ENCODE measurements at places on chromosomes 5 and 9.

DNA sequence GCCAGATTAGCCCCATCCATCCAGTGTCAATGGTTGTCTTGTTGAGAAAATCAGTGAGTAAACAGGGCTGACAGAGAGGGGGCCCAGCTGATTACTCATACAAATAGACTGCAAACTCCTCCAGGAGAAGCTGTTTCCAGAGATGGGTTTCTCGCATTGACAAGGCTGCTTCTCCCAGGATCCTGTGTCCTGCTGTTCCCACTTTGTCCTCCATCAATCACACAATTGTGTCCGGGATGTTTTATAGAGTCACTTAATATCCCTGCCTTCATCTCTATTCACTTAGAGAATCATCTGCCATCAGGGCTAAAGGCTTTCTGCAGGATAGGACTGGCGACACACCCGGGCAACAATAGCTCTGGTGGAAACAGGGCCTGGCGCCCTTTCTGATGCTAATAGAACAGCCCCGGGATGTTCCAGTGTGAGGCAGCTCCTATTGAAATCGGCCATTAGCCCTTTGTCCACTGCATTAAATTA is 71.7 kb upstream of the TBCA start:
- no peak for DNase-seq

GRCh38 chr9:79387101-79387835 is 184.5 kb upstream of the TLE4 start:
- DNase-seq = no peak

DNA sequence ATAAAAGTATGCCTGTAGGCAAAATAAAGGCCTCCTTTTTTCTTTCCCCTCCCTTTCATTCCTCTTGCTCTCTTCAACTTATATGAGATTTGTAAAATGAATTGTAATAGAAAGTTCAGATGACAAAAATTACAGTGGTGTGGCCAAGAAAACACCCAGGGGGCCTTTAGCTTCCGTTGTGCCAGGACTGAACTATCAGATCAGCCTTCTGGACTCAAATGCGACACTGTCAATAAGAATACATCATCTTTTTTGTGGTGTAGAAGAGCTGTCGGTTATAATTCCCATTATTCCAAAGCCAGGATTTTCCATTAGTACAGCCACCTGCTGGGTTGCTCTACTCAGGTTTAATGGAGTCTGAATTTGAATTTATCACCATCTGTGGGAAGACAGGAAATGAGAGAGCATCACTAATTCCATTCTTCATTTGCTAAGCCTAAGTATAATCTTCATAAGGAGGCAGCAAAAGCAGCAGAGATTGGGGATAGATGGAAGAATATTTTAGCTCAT is 443.4 kb downstream of the ANXA1 start:
- no peak for DNase-seq

DNA sequence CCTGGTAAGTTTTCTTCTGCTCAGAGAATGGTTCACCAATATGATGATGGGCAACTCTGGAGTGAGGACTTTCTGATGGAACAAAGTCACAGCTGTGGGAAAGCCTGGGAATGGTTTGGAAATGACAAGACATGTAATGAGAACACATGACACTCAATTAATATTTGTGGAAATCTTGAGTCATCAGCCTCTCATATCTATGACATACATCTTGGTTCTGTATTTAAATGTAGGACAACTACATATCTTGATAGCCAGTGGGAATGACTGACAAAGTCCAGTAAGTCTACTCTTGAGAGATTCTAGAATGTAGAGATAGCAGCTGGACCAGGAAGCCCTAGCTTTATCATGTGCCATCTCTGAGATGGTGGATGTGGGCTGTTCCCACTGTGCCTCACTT is 85.5 kb downstream of the PALM2AKAP2 start:
- DNase-seq = no peak

DNA sequence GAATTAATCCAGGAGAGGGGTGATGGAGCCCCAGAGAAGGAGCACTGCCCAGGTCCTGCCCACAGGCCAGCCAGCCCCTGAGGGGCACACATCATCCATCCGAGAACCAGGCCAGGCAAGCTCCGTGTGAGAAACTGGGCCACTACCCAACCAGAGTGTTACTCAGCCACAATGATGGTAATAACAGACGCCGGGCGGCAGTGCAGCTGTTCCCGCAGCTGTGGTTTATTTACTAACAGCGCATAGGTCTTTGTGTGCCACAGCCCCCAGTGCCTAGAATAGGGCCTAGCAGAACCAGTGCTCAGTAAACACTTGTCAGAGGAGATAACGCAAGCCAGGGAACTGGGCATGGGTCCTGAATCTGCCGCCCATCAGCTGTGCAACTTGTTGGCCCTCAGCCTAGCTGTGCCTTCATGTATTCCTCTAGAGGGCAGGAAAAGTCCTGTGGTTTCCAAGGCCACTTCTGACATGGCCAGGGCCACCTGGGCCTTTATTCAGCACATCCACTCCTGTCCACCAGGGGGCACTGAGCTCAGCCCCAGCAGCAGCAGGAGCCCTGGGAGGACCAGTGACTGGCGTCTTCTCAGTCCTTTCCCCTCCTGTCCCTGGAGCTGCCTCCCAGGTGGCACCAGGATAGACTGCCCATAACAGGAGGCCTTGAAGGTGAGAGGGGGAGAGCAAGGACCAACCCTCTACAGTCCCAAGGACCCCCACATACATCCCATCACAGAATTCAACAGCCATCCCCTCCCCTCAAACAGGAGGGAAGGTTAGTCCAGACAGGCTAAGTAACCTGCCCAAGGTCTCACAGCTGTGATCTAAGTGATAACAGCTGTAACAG is 2.1 kb downstream of the MXD3 start:
- no peak for DNase-seq

GRCh38 chr9:99023831-99024230 is 80.1 kb downstream of the COL15A1 start:
- DNase-seq = no peak

GRCh38 chr5:1686016-1686802 is 113.4 kb downstream of the MRPL36 start:
- no peak for DNase-seq

DNA sequence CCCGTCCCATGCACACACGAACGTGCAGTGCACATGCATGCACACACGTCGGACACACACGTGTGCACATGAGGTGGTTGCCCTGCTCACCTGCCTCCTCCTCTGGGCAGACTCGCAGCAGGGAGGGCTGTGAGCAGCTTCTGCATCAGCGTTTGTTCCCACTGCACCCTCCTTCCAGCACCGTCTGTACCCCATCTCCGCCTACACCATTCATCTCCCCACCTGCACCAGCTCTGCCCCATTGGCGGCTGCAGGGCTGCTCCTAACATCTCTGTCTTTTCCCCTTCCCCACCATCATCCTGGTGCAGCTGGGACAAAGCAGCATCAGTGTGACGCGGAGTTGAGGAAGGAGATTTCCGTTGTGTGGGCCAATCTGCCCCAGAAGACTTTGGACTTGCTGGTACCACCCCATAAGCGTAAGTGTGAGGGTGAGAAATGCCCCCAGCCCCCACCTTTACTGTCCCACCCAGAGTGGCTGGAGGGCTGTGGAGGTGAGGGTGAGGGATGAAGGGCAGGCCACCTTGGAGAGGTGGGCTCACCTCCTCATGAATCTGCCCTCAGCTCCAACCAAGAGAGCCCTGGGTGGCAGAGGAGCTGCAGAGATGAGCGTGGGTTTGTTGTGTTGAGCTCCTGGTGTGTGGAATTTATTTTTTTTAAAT is 234.6 kb downstream of the CACNA1B start:
- DNase-seq = no peak

GRCh38 chr5:87408204-87408603 is 4.5 kb downstream of the CCNH start:
- no peak for DNase-seq

- DNase-seq = no peak
Measured at GRCh38 chr9:15935661-15936305, 382.9 kb downstream of the CCDC171 start.

DNA sequence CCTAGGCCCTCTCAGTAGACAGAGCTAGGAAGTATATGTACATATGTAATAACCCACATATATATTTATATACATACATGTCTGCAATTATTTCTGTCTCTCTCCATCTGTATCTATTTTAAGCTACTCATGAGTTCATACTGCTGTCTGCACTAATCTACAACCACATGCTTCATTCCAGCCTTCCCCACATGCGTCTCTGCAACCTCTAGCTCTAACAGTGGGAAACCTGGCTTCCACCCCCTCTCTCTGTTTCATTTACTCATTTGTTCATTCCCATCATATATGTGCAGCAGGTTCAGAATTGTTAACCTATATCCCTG is 23.3 kb downstream of the DCANP1 start:
- DNase-seq = no peak

- DNase-seq = no peak
Measured at GRCh38 chr5:146041180-146041789, 64.1 kb downstream of the PLAC8L1 start.

GRCh38 chr5:58107704-58108103 is 352.2 kb downstream of the PLK2 start:
- no peak for DNase-seq

GRCh38 chr5:62574599-62574998 is 4.0 kb upstream of the LRRC70 start:
- no peak for DNase-seq

- no peak for DNase-seq
Measured at GRCh38 chr5:137091472-137091871, 407.7 kb downstream of the SPOCK1 start.

GRCh38 chr5:36561601-36562000 is 44.8 kb upstream of the SLC1A3 start:
- DNase-seq = no peak

DNA sequence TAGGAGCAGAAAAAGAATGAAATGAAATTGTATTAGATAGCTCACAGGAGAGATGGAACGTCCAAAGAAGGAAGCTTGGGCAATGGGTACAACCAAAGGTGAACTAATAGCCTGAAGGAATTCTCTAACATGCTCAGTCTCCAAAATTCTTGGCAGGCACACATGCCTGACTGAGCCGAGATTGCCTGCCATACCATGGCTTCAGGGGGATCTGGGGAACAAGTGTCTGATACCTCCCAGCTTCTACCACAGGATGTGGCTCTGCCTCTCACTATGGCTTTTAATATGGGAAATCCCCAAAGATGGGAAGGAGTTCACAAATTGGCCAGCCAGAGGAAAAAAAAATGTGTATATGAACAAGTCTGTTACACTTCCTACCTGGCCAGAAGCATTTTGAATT is 3.6 kb upstream of the PALM2AKAP2 start:
- DNase-seq = no peak

DNA sequence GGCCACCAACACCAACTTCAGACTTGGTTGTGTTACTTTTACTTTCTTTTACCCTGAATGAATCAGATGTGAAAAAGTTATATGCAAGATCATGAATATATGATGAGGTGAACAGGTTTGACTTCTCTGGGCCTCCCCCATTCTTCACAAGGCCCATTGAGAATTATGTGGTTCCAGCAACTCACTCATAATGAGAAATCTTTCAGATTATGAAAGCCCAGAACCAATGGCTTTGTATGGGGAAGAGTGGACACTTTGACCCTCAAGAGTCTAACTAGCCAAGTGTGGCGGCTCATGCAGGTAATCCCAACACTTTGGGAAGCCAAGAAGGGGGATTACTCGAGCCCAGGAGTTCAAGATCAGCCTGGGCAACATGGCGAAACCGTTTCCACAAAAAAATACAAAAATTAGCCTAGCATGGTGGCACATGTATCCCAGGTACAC is 16.1 kb upstream of the LNPEP start:
- no peak for DNase-seq

DNA sequence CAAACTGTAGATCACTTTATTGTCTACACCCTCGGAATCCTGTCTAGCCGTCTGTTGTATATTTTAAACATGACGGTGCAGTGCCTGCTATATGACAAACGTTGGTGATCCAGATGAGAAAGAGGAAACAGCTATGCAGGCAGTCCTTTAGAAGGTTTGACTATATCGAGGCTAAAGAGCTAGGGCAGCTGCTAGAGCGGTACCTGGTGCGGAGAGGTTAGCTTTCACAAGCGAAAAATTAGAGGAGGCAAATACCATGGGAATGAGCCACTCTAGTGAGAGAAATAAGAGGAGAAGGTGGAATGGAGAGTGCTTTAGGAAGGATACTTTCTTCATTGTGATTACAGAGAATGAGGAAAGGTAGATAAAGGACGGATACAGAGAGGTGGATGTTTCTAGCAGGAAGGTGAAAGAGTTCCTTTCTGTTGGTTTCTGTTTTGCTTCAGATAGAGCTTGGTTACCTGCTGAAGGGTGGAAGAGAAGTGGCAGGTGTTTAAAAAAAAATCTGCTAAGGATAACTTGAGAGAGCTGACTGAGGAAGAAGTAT is 959 bp upstream of the FBXL17 start:
- DNase-seq = no peak

- no peak for DNase-seq
Measured at GRCh38 chr5:131068076-131068475, 97.0 kb downstream of the HINT1 start.

- DNase-seq = no peak
Measured at GRCh38 chr5:28301712-28302111, 1263.3 kb upstream of the CDH9 start.

DNA sequence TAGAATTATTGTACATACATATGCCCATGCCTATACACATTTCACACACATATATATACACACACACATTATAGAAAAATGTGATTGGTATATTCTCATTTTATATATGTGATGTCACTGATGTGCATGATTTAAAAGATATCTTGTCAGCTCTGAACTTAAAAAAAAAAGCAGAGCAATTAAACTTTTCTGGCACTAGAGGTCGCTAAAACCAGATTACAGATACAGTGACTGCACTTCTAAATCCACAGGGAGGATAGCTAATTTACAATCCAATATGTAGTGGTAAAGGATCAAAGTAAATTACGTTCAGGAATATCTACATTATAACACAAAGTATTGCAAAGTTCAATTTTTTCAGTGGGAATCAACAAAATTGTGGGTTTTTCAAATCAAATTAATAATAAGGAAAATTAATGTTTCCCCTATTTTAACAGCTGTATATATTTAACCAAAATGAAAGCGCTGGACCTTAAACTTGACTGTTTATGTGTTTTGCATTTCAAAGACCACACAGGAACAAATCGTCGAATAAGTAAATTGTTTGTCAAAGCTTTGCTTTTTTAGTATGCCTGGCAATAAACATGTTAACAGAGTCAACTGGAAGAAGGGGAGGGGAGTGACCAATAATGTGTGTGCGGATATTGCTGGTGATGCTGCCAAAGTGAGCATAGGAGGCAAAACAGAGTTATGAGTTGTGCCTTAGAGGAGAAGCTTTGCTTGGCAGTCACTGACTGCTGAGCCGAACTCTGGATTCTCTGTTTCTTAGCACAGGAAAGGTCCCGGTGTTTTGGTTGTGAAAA is 1201.4 kb upstream of the C9orf72 start:
- DNase-seq = no peak

GRCh38 chr9:91419222-91420191 is 4.1 kb downstream of the NFIL3 start:
- no peak for DNase-seq

DNA sequence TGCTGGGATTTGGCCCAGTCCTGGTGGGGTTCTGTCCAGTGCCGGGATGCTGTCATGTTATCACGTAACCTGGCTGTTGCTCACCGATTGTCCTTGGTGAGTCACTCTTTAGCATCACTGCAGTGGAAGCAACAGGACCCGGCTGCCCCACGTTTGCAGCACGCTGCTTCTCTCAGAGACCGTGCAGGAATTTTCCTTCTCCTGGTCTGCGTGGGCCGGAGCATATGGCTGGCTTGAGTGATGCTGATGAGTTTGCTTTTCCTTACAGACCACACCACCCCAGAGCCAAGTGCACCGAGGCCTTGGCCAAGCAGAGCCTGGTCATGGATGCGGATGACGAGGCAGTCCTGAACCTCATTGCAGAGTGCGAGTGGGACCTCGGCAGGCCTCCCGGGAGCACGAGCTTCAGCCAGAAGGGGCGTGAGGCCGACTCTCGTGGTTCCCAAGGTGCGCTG is 21.4 kb downstream of the CEP72 start:
- DNase-seq = no peak

Measured in stimulated activated CD8-positive, alpha-beta memory T cell treated with anti-CD3 and anti-CD28 coated beads, Interleukin-2, amount 100 ng/mL, for 1 hour (primary cell).